ENCODE measurements at places on chromosomes 4 and X. TPM values are rescaled to one million over a fixed set of nuclear protein-coding genes. Genes with fewer than 3 reads are reported as not detected.

GPM6B gene
- total RNA-seq = 14.2 TPM

GIMD1 gene
- not detected for total RNA-seq

AGTR2 gene
- not detected for total RNA-seq

DNAAF6 gene
- total RNA-seq = not detected

GDPD2 gene
- total RNA-seq = not detected

SMIM31 gene
- not detected for total RNA-seq

IL2 gene
- not detected for total RNA-seq

CT83 gene
- total RNA-seq = not detected

ARX gene
- total RNA-seq = not detected

SYTL5 gene
- 0.39 TPM for total RNA-seq

PCDH7 gene
- total RNA-seq = 6.6 TPM

UBE2D3 gene
- total RNA-seq = 322 TPM

NWD2 gene
- total RNA-seq = 0.08 TPM

SMR3B gene
- total RNA-seq = not detected

DRD5 gene
- not detected for total RNA-seq

RBMXL3 gene
- not detected for total RNA-seq

AMBN gene
- not detected for total RNA-seq

GRCh38 chr4:127403471-127404084 is 229.2 kb upstream of the INTU start:
- no peak for DNase-seq
- no peaks in the 10 kb centered on the region for H3K27me3 ChIP-seq
- no peaks in the 10 kb centered on the region for H3K36me3 ChIP-seq
- no peaks in the 10 kb centered on the region for H3K4me1 ChIP-seq
- H3K27ac ChIP-seq = no peak overlapping the region
- H3K4me3 ChIP-seq = no peak overlapping the region

GRCh38 chrX:148984238-148984637 is 483.8 kb downstream of the AFF2 start:
- no peaks in the 10 kb centered on the region for H3K36me3 ChIP-seq
- H3K4me1 ChIP-seq = no peaks in the 10 kb centered on the region
- no peak overlapping the region for H3K4me3 ChIP-seq

GRCh38 chrX:77440330-77440729 is 6.9 kb upstream of the FGF16 start:
- H3K27ac ChIP-seq = no peak overlapping the region
- H3K36me3 ChIP-seq = no peaks in the 10 kb centered on the region
- no peak overlapping the region for H3K4me3 ChIP-seq

- H3K4me3 ChIP-seq = no peak overlapping the region
- H3K4me1 ChIP-seq = no peaks in the 10 kb centered on the region
- H3K27ac ChIP-seq = peak overlapping the region; percentile 76
- DNase-seq = no peak
These were observed 773 bp upstream of the ITM2A start for GRCh38 chrX:79367907-79368306.

DNA sequence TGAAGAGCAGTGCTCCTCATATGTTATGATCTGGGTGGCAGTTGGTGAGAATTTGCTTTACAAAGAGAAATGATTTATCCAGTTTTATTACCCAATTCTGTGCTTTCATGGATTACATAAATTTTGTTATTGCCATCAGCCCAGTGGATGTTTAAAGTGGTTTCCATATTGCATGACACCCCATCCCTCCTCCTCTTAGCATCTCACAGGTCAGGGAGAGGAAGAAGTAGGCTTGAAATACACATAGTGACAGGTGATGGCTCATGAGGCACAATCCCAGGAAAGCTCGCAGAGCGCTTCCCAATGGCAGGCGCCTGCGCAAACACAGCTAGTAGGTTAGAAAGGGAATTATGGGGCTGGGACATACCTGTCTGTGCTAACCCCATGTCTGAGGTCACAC is 47.7 kb upstream of the GATB start:
- H3K27ac ChIP-seq = no peak overlapping the region
- H3K4me1 ChIP-seq = peaks cover 18% of the 10 kb centered on the region
- H3K27me3 ChIP-seq = no peaks in the 10 kb centered on the region
- no peak for DNase-seq

DNA sequence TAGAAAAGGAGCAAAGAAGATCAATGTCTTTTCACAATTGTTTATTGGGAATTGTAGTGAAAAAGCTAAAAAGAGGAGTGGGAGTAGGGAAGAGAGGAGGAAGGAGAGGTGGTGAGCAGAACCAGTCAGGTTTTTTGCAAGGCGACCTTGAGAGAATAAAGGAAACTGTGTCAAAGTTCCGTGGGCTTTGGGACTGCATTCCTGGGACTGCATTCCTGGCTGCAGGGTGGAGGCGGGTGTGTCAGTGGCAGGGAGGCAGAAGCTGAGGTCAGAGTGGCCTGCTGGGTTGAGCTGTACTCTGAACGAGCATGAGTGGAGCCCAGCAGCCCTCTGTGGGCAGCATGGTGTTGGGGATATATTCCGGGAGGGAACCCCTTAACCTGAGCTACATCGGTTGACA is 66.8 kb upstream of the UCP1 start:
- H3K4me1 ChIP-seq = peaks cover 8% of the 10 kb centered on the region
- peaks cover 3% of the 10 kb centered on the region for H3K36me3 ChIP-seq
- no peak overlapping the region for H3K27ac ChIP-seq
- H3K27me3 ChIP-seq = no peaks in the 10 kb centered on the region

DNA sequence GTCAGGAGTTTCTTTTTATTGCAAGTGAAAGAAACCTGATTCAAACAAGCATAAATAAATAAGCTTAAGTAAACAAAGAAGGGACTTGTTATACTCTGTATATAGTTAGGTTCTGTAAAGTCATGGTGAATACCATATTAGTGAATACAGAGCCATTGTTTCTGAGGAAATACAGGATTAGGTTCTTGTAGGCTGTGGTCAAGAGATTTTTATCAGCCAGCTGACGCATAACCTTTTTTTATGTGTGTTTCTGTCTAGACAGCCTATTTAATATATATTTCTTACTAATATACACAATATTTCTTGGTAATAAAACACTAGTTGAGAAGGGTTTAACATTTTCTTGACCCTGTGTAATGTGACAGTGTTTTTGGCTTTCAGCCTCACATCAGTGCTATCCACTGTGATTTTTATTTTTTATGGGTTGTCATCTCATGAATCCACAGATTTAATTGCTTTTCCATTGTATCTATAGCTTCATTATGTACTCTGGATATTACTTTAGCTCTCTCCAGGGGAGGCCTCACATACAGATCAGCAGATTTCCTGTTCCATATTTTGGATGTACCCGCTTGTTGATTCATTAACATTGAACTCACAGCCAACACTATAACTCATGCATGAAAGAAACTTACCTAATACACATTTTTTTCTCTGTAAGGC is 8.0 kb downstream of the HERC3 start:
- H3K4me3 ChIP-seq = no peak overlapping the region
- H3K4me1 ChIP-seq = peaks cover 50% of the 10 kb centered on the region
- H3K36me3 ChIP-seq = peaks cover 5% of the 10 kb centered on the region

- H3K27me3 ChIP-seq = no peaks in the 10 kb centered on the region
- no peak for DNase-seq
- H3K4me1 ChIP-seq = no peaks in the 10 kb centered on the region
- H3K27ac ChIP-seq = no peak overlapping the region
- no peaks in the 10 kb centered on the region for H3K36me3 ChIP-seq
These were observed 33.7 kb downstream of the AFF1 start for GRCh38 chr4:86968547-86968946.

GRCh38 chrX:81377329-81377728 is 175.4 kb downstream of the SH3BGRL start:
- H3K4me3 ChIP-seq = no peak overlapping the region
- no peak for DNase-seq
- no peaks in the 10 kb centered on the region for H3K36me3 ChIP-seq
- no peak overlapping the region for H3K27ac ChIP-seq

GRCh38 chr4:49002931-49003330 is 16.9 kb downstream of the CWH43 start:
- H3K4me1 ChIP-seq = no peaks in the 10 kb centered on the region
- H3K4me3 ChIP-seq = no peak overlapping the region
- H3K36me3 ChIP-seq = no peaks in the 10 kb centered on the region

DNA sequence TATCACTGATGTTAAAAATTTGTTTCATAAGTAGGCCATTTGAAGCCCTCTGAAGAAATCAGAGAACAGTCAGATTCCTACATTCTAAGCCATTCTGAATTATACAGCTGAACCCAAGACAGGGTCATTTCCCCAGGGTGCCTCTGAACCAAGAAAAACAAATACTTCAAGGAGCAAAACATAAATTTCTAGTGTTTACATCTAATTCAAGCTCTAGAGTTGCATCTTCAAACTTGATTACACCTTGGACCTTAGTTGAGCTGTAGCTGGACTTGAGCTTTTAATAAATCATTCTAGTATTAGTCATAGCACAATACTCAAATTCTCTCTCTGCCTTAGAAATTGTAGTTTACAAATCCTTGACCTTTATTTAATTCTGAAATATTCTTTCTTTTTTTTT is 87.6 kb upstream of the IL15 start:
- no peaks in the 10 kb centered on the region for H3K4me1 ChIP-seq
- no peak overlapping the region for H3K27ac ChIP-seq
- no peaks in the 10 kb centered on the region for H3K27me3 ChIP-seq
- H3K36me3 ChIP-seq = no peaks in the 10 kb centered on the region
- H3K4me3 ChIP-seq = no peak overlapping the region
- no peak for DNase-seq

DNA sequence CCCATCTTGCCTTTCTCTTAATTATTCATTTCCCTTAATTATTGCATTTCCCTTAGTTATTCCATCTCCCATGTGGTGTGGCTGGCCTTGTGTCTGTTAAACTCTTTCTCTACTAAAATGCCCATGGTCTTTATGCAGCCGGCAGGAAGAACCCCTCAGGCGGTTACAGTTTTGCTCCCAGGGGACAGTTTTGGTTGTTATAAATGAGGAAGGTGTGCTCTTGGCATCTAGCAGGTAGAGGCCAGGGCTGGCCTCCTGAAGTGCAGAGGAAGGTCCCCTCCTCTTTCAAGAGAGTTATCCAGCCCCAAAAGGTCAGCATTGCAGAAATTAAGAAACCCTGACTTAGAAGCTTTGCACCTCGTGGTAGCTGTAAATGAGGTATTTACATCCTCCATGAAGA is 18.0 kb downstream of the TBL1X start:
- no peak overlapping the region for H3K27ac ChIP-seq
- H3K4me1 ChIP-seq = no peaks in the 10 kb centered on the region
- H3K4me3 ChIP-seq = no peak overlapping the region
- no peak for DNase-seq

DNA sequence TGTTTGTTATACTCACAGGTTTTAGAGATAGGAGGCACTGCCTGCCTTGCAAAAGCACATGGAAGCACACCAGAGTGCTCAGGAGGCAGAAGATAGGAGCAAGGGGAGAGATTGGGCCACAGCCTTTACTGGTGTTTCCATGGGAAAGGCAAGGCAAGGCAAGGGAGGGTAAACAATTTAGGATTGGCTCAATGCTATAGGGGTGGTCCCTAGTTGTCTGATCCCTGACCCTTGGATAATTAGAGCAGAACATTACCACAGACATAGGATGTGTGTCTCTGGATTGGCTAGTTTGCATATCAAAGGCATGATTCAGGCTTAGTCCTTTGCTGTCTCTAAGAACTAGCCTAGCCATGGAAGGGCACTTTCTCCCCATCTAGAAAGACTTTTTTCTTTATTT is 36.1 kb downstream of the GRXCR1 start:
- H3K36me3 ChIP-seq = no peaks in the 10 kb centered on the region
- H3K27me3 ChIP-seq = no peaks in the 10 kb centered on the region
- no peak overlapping the region for H3K27ac ChIP-seq
- no peak overlapping the region for H3K4me3 ChIP-seq

- DNase-seq = peak; percentile 68
- H3K27ac ChIP-seq = peak within 1 kb of the TSS; percentile 86
- peaks cover 20% of the 10 kb centered on the region for H3K4me1 ChIP-seq
- no peaks in the 10 kb centered on the region for H3K27me3 ChIP-seq
These were observed at the start of gene FGF2 for GRCh38 chr4:122826553-122827257. Gene FGF2, plus strand, starts transcription at chr4:122826831. Its CDS starts 344 bp downstream, at chr4:122827175.

DNA sequence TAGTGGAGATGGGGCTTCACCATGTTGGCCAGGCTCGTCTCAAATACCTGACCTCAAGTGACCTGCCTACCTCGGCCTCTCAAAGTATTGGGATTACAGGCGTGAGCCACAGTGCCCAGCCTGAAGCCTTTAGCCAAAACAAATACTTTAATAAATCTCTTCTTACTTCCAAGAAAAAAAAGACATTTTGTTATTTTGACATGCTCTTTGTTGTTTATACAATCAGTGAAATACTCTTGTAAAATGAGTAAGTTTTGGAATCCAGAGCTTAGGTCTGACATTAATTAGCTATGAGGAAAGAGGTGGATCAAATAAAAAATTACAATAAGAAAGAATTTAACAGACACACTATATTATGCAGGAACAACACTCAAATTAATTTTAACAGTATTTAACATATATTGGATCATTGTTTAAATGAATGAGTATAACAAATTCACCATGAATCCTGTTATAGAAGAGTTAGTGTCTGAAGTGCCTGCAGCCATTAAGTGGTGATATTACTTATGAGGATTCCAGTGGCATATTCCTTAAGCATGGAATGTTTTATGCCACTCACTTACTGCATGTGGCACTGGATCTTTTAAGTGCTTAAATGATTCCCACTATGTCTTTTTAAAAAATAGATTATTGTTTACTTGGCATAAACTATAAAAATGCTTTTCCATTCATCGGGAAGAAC is 260.1 kb upstream of the GIMD1 start:
- DNase-seq = no peak
- H3K36me3 ChIP-seq = no peaks in the 10 kb centered on the region
- H3K27ac ChIP-seq = no peak overlapping the region
- H3K4me3 ChIP-seq = no peak overlapping the region
- H3K4me1 ChIP-seq = no peaks in the 10 kb centered on the region

DNA sequence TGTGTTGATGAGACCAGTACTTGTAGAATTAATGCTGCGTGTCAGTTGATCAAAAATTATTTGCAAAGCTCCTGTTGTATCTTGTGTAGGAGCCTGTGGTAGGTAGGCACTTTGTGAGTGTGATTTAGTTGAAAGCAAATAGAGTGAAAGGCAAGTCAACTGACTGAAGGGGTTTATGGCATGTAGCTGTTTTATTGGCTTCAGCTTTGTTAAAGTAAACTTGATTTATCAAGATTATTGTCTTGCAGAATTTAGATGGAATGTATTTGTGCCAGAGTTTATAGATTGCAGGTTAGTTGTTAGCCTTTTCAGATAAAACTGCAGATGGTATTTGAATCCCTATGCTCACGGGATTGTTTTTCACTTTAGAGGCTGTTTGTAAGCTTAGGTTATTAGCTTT is 128.0 kb downstream of the FRAS1 start:
- no peaks in the 10 kb centered on the region for H3K4me1 ChIP-seq
- no peak for DNase-seq
- no peak overlapping the region for H3K27ac ChIP-seq
- no peak overlapping the region for H3K4me3 ChIP-seq
- no peaks in the 10 kb centered on the region for H3K36me3 ChIP-seq

- H3K27ac ChIP-seq = no peak overlapping the region
- DNase-seq = no peak
- H3K27me3 ChIP-seq = no peaks in the 10 kb centered on the region
- peaks cover 18% of the 10 kb centered on the region for H3K4me1 ChIP-seq
These were observed 1.2 kb upstream of the ZNF827 start for GRCh38 chr4:145939856-145940255.

GRCh38 chrX:129686422-129686948 is 31.7 kb upstream of the APLN start:
- H3K27me3 ChIP-seq = no peaks in the 10 kb centered on the region
- peaks cover 13% of the 10 kb centered on the region for H3K4me1 ChIP-seq
- peak overlapping the region; percentile 31 for H3K27ac ChIP-seq
- H3K4me3 ChIP-seq = no peak overlapping the region

GRCh38 chr4:78356251-78356786 is 195.3 kb upstream of the ANXA3 start:
- DNase-seq = no peak
- no peak overlapping the region for H3K4me3 ChIP-seq
- H3K36me3 ChIP-seq = no peaks in the 10 kb centered on the region
- H3K4me1 ChIP-seq = no peaks in the 10 kb centered on the region
- H3K27me3 ChIP-seq = no peaks in the 10 kb centered on the region

Data from right atrium auricular region (tissue), 2 donors.